ENCODE measurements at places on chromosomes 6 and 20.

DNA sequence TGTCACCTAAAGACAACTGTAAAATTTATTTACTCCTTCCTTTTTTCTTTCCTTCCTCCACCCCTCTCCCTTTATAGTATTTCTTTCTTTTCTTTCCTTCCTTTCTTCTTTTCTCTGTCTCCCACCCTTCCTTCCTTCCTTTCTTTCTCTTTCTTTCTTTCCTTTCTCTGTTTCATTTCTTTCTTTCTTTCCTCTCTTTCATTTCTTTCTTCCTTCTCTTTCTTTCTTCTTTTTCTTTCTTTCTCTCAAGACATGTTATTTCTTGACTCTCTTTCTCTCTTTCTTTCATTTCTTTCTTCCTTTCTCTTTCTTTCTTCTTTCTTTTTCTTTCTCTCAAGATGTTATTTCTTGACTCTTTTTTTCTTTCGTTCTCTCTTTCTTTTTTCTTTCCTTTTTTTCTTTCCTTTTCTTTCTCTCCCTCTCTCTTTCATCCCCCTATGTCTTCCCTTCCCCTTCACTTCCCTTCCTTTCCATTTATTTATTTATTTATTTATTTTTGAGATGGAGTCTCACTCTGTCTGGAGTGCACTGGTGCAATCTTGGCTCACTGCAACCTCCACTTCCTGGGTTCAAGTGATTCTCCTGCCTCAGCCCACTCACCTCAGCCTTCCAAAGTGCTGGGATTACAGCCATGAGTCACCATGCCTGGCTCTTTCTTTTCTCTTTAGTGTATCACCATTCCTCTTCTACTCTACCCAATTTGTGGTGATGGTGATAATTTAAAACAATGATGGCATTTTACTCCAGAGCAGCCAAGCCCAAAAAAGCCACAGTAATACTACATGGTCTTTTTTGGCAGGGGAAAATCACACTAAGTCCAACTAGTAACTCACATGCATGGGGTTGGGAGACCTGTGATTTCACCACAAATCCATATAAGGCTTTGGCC is 188.2 kb downstream of the ADGRG6 start:
- DNase-seq, result no peak

DNA sequence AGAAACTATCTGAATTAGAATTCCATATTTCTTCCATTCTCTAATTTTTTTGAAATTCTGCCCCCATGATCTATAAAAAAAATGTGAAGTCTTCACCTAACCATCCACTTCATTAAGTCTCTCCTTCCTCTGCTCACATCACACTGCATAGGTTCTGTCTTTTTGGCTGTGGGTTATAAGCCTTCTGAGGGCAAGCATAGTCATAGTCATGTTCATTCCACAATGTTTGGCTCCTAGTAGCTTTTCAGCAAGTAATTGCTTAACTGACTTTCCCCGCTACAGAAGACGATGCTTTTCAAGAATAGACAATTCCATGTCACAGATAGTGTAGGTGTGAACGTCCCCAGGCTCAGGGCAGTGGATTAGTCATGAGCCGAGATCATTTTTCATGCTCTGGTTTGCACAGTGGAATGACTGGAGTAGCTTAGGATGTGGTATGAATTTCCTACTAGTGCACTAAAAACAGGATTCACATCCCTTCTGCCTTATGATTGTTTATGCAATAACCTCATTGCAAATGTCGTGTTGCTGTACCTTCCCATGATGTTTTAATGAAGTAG is 29.1 kb downstream of the WRNIP1 start:
- no peak for DNase-seq

- no peak for DNase-seq
Measured at GRCh38 chr20:14801591-14802325, 464.3 kb upstream of the FLRT3 start.

DNA sequence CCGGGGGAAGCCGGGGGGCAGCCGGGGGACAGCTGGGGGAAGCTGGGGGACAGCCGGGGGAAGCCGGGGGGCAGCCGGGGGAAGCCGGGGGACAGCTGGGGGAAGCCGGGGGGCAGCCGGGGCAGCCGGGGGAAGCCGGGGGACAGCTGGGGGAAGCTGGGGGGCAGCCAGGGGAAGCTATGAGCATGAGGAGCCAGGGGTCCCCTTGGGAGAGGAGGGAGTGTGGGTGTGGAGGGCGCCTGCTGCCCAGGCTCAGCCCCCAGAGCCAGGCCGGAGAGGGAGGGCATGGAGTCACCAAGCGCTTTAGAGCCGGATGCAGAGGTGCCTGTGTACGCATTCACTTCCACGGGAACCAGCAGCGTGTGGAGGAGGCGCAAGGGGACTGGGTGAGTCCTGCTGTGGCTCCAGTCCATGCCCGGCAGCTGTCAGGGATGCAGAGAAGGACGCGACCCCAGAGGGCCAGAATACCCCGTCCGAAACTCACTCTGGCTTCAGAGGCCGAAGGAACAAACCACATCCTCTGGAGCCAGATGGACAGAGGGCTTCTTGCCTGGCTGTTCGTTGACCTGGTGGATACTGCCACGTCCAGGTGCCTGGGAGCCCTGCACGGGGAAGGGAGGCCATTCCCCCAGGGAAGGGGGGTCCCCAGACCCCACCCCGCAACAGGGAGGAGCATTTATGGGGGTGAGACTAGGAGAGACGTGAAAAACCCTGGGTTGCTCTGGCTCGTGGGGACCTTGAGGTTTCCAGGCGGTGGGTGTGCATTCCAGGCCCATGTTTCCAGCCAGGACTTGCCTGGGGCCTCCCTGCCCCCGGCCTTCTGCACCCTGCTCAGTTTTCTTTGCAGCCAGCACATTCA is 26.5 kb upstream of the DACT2 start:
- DNase-seq, result no peak

GRCh38 chr20:24373372-24373771 is 96.1 kb upstream of the SYNDIG1 start:
- no peak for DNase-seq

DNA sequence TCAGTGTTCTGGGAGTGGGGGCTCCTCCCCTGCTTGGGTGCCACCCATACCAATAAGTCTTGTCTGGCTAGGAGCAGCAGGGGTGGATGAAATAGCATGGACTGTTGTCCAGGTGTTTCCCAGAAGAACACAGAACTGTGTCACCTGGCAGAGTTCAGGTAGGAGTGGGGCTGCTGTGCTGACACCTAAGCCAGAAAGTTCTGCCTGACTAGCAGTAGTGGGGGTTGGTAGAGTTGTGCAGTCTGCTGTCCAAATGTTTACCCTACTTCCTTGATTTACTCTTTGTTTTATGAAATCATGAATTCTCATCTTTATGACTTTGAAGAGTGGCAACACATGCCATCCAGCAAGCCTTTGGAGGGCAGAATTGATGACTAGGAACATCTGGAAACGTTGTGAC is 27.3 kb upstream of the SLC35B3 start:
- no peak for DNase-seq

- DNase-seq, result no peak
Measured at GRCh38 chr6:621931-622330, 35.0 kb downstream of the HUS1B start.

DNA sequence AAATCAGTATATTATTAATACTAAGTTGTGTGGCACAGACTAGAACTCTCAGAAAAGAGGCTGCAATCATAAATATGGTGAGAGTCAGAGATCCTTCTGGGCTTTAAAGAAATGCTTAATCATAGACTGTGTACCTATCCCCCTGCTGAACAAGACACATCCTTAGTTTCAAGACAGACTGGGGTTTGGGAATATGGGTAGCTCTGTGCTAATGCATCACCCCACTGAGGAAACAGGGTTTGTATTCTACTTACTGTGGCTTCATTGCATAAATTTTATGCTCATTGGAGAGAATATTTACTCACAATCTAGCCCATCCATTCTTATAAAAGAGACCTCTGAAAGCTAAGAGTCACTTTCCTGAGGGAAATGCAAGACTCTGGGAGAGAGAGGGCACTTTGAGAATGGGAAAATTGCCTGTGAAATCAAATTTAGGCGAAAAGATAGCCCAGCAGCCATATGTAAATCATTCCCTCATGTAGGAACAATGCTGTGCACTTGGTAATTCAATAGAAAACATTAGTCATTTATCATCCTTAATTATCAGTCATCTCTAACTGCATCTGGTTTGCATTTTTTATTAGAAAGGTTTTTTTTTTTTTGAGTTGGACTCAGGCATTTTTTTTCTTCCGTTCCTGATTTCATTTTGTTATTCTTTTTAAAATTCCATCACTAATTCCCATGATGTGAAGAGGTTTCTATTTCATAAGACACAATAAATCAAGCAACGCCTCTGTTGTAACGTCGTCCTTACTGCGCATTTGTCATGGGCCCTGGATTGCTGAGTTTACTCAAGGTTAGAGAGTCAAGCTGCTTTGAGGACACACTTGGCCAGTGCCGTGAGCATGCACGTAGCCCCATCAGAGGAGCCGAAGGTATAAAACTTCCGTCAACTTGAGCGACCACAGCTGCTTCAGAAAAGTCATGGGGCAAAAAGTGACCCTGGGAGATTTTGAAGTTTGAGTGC is 91.8 kb downstream of the TRMT11 start:
- DNase-seq, result no peak

DNA sequence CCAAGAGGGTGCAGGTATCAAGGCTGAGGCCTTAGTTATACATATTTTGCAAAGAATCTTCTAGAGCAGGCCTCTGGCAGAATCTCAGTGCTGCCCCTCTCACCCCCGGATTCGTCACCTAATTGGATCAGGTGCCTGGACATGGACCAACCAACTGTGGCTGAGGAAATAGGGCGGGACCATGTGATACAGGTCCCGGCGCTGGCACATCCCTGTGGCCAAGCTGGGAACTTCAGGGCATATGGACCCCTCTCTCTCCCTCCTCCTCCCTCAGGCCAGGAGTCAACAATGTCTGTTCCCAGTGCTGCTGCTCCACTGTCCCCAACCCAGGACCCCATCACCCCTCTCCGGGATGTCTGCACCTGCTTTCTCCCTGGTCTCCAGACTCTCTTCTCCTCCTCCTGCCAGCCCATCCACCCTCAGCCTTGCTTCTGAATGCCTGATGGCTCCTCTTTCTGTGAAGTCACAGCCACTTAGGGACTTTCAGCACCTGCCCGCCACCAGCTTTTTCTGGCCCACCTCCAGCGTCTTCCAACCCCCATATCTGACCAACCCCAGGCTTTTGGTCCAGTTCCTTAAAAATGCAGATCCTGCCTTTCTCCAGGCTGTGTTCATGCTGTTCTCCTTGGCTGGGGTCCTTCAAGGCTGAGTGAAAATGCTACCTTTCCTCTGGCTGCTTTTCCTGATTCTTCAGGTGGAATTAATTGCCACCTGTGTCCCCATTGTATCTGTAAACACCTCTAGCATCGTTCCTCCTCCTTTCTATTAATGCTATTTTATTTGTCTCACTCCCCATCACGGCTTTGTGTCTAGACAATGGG is 19.0 kb upstream of the MLN start:
- DNase-seq, result no peak

Data from amniotic stem cell (primary cell).